ENCODE measurements at places on chromosomes 11 and 22.

DNA sequence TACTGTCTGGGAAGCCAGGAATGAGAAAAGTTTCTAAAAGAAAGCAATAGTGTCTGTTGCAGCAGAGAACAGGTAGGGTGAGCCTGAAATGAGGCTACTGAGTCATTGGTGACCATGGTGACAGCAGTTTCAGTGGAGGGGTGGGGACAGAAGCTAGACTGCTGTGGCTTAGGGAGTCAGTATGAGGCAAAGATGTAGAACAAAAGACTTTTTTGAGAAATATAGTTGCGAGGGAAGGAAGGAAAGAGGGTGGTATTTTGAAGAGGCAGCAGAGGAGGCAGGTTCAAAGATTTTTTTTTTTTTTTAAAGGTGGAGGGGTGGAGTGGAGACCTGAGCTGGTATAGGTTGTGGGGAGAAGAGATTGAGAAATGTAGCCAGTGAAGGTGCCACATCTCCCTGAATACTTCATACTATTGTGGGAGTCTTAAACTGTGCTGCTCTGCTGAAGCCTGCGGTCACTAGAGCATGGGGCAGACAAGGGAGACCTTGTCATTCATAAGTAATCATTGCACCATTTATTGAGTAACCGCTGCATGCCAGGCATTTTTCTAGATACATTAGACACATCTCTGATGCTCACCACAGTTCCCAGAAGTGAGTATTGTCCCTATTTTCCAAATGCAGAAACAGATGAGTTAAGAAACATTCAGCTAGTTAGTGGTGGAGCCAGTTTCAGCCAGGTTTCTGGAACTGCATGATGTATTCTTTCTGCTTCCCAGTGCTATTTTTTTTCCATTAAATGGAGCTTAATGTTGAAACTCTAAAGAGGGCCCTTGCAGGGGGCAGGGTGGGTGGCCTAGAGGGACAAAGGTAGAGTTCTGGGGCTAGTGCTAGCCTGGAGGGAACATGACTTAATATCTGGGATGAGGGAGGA is 49.9 kb downstream of the STIM1 start:
- DNase-seq = peak; percentile 33

DNA sequence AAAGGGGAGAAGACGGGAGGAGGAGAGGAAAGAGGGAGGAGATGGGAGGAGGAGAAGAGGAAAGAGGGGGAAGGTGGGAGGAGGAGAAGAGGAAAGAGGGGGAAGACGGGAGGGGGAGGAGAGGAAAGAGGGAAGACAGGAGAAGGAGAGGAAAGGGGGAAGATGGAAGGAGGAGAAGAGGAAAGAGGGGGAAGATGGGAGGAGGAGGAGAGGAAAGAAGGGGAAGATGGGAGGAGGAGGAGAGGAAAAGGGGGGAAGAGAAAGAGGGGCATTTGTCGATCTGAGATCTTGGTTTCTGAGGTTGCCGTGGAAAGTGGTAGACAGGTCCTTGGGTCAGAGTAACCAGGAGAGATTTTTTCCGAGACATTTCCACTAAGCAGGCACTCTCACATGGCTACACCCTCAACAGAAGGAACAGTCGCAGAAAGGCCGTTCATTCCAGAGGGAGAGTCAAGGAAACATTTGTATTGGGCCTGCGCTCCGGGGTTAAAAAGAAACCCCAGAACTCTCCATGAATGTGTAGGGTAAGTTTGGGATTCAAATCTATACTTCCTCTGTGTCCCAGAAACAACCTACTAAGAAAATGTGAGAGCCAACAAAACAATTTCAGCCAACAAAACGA is 39.8 kb upstream of the CARS1 start:
- DNase-seq = no peak

DNA sequence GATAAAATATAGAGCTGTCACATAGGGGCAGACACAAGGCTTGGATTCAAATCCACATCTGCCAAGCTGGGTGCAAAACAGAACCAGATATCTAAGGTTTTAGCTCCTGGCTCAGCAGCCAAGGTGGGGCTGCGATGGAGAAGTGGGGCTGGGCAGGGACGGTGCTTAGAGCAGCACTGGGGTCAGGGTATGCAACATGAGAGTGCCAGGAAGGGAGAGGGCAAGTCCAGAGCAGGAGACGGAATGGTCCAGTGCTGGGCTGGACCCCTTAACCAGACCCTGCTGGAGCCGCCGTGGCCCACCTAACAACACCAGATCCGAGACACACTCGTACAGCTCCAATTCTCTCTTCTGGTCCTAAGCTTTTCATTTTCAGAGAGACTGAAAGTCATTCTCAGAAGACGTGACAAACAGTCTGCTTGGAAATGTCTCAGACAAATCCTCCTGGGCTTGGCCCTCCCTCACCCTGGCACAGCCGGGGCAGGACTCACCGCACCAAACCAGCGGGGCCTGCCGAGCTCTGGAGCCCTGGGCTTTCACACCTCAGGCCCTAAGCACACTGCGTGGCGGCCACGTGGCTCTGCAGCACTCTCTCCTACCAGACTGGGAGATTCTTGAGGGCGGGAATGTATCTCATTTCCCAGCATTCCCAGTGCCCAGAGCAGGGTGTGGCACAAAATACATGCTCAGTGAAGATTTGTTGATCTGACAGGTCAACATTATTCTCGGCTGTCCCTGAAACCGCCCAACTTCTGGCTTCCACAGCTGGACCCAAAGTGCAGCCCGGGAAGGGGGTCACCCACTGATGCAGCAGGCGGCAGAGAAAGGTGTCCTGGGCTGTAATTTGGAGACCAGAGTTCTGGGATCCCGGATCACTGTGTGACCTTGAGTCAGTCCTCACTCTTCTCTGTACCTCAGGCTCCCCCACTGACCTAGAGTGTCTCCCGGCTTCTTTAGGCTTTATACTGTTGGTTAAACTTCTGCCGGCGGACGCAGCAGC is 11.6 kb downstream of the LRRC32 start:
- no peak for DNase-seq

- DNase-seq = peak; percentile 67
Measured at GRCh38 chr11:65112546-65113360, 1.1 kb downstream of the TM7SF2 start.

GRCh38 chr11:100870138-100870537 is 183.1 kb downstream of the ARHGAP42 start:
- no peak for DNase-seq

GRCh38 chr11:6414874-6415328 is 4.0 kb downstream of the APBB1 start:
- peak; percentile 45 for DNase-seq

GRCh38 chr11:96481771-96482170 is 92.0 kb downstream of the JRKL start:
- DNase-seq = no peak

DNA sequence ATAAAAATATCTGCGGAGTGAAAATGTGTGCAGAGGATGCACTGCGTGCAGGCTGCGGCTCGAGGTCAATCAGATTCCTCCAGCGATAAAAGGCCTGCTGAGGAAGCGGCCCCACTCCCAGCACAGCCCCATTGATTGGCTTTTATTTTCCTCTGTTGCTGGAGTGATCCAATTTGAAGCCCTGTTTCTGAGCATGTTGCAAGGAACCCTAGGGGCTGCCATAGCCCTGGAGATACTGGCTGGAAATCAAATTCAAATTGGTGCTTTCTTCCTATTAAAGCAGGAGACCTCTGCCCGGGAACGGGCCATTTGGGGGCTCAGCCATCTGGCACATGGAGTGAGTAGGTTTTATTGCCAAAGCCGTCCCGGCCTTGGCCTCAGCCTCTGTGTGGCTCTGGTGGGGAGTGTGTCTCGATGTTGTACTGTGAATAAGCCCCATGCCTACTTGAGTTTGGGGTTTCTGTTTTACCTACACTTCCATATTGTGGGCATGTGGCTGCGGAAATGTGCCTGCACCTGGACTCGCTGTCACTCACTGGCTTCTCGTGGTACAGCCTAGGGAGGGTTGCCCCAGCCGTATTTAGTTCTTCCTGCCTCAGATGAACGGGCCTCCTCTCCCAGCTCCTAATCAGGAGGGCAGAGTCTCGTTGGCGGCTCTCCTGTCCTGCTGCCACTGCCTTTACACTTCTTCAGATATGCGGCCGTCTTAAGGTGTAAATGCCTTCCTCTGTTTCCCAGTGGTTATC is 25.6 kb downstream of the PARVB start:
- DNase-seq = no peak

GRCh38 chr11:62919476-62919875 is 1.7 kb downstream of the CHRM1 start:
- no peak for DNase-seq

DNA sequence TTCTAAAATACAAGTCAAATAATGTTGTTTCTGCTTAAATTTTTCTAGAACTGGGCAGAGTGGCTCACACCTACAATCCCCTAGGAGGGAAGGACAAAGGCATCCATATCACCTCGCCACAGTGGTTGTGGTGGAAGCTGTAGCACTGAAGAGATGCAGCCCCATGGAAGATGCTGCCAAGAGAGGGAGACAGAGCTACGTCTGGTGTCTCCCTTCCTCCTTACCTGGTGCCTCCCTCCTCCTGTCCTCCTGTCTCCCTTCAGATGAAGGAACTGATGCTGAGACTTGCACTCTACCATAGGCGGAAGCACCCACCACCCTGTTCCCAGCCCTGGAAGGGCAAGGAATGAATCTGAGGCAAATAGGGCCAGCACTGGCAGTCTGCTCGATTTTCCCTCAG is 22.3 kb downstream of the MMP27 start:
- DNase-seq = no peak

DNA sequence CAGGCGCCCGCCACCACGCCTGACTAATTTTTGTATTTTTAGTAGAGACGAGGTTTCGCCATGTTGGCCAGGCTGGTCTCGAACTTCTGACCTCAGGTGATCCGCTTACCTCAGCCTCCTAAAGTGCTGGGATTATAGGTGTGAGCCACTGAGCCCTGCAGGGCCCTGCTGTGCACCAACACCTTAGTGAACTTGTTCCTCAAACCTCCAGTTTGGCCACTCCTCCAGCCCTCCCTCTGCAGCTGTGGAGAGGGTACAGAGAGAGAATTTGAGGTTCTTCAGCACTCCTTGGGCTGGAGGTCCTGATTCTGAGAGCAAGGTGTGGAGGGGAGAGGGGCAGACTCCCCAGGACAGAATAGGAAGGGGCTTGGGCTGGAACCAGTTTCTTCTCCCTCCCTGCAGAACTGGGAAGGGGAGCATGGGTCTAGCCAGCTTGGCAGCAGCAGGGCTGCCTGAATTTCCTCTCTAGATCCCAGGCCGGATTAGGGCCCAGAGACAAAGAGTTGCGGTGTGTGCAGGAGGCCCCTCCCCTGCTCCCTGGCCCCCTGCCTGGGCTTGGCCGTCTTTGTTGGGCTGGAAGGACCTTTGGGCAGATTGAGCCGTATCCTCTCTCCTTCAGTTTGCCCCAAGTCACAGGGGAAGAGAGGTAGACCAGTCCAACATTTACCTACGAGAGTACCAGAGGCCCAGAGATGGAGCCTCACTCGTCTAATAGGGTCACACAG is 2.3 kb upstream of the PEX16 start:
- peak; percentile 1 for DNase-seq

DNA sequence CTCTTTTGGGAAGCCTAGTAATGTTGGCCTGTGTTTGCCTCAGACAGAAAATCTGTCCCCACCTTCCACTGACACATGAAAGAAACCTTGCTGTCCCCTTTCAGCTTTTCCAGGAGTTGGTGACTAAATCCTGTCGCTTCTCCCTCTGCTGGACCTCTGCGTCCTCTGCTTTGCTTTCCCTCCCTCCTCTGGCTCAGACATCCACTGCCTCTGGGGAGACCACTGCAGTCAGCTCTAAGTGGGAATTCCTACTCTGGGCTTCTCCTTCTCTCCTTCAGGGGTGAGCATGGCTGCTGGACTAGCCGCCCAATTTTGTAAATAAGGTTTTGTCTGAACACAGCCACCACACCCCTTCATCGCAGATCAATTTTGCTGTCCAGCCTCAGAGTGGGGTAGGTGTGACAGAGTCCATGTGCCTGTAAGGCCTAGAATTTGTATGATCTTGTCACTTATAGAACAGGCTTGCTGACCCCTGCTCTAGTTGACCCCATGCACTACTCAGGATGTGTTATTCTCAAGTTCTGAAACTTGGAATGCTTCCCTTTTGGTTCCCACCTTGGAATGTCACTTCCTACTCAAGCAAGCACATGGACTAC is 23.0 kb downstream of the LRRC74B start:
- DNase-seq = no peak

Data from T-helper 1 cell (primary cell).